Keratinocyte (primary cell): ENCODE measurements at places on chromosomes 4 and X.

DNA sequence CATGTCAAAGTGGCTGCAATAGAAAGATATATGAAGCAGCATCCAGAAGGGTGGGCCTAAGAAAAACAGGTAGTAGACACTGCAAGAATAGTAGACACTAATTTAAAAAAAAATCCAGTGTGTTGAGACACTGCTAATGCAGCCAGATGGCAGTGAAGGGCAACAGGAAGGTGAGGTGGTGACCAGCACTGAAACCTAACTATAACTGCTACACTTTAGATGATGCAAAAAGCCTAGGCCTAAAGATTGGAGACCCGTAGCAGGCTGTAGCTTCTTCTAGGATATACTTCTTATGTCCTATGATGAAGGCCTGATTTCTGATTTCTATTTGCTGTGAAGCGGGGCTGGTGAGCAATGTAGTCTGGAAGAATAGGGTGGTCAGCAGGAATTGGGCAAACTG lies 38.7 kb upstream of the SH3KBP1 start:
- DNase-seq: no peak

- no peak for DNase-seq
Measured at GRCh38 chrX:41718481-41719235, 5.3 kb upstream of the GPR82 start.

DNA sequence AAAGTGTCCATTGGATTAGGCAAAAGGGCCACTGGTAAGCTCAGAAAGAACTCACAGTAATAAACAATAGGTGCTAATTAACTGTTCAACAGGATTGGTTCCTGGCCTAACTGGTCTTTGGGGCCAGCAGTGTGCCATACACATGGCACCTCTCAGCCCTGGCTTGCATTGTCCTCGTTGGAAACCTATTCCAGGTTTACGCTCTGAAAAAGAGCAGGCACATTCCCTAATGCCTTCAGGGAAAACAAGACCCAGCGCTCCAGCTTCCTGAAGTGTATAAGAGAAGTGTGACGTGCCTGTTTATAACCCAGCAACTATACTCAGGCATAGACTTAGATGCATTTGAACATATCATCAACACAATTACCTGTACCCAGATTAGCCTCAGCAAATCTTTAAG lies 51.9 kb upstream of the RBM47 start:
- DNase-seq: no peak

GRCh38 chrX:132676561-132677186 lies 187.8 kb upstream of the MBNL3 start:
- no peak for DNase-seq

GRCh38 chrX:19682712-19683331 lies 167.5 kb upstream of the MAP3K15 start:
- no peak for DNase-seq

DNA sequence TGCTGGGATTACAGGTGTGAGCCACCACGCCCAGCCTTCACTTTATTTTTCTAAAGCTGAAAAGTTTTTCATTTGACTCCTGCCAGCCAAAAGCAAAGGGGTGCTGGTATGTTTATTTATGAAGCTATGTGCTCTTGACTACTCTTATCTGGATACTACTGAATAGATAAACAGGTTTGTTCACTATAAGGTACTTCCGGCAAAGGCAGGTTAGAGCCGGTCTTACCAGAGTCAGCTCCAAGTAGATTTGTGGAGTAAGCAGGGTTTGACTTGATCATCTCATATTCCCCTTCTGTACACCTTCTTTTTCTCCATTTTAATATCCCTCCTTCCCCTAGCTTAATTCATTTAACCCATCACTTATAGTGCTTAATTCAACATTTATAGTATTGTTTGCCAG lies 175.4 kb upstream of the MBNL3 start:
- DNase-seq: no peak

- DNase-seq: no peak
Measured at GRCh38 chr4:184401397-184402171, 72.8 kb downstream of the IRF2 start.

DNA sequence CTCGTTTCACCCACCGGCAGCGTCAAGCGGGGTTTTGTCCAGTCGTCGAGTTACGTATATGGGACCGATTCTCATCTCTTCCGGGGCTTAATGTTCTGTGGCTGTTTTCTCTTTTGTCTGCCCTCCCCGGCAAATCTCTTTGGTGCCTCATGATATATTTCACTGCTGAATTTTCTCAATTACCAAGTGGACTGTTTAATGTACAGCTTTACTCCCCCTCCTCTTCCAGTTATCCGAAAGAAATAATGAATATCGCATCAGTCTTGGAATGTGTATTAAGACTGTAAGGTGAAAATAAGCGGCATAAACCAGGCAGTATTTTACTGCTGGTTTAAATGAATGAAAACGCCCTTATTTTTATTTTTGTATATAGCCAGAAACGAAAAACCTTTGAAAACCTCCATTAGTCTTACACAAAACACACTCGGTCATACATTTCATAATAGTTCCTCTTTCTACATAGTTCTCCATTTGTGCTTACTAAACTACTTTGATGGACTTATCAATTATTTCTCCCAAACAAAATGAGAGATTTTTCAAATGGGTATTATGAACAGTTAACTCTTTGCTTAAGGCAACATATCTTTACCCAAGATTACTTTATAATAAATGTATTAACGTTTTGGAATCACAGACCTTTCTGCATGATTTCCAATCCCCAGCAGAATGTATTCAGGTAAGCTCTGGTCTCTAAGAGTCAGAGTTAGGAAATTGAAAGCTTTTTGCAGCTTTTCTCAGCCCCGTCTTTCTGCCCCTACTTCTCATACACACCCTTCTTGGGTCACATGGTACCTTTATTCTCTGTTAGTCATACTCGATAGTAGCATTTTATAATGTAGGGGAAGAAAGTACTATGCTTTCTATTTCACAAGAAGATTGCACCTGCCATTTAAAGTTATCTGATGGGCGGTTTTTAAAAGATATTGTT lies 979 bp downstream of the RP2 start:
- DNase-seq: no peak

DNA sequence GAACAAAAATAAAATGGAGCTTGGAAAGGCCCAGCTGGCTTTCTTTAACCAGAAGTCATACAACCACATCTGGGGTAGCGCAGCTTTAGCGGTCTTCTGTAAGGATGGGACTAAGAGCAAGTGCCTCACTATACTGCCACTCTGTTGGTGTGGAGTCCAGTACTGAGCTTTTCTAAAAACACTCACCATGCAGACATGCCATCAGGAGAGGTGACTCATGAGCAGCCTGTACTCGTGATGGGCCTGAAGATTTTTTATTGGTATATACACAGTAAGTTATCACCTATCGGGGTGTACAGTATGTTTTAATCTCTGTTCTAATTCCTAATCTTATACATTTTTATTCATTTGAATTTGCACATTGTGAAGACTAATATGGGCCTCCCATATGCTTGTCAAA lies 9.6 kb downstream of the PPP3CA start:
- DNase-seq: no peak

- DNase-seq: no peak
Measured at GRCh38 chr4:6221851-6222760, 21.8 kb upstream of the JAKMIP1 start.

DNA sequence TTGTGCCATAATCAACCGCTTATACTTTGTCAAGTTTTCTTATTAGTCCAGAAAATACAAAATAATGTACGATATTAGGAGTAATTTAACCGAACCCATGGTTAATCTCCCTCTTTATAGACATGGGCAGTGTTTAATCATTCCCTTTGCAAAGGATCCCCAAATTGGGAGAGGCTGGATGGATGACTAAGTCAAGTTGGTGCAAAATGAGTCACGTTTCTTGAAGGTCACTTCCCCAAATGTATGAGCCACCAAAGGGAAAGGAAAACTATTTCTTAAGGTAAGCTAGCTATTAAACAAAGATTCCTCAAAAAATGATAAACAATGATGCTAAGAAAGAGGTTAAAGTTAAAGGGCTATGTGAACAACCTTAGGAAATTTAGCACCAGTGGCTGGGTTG lies 17.5 kb downstream of the MAML3 start:
- DNase-seq: no peak

DNA sequence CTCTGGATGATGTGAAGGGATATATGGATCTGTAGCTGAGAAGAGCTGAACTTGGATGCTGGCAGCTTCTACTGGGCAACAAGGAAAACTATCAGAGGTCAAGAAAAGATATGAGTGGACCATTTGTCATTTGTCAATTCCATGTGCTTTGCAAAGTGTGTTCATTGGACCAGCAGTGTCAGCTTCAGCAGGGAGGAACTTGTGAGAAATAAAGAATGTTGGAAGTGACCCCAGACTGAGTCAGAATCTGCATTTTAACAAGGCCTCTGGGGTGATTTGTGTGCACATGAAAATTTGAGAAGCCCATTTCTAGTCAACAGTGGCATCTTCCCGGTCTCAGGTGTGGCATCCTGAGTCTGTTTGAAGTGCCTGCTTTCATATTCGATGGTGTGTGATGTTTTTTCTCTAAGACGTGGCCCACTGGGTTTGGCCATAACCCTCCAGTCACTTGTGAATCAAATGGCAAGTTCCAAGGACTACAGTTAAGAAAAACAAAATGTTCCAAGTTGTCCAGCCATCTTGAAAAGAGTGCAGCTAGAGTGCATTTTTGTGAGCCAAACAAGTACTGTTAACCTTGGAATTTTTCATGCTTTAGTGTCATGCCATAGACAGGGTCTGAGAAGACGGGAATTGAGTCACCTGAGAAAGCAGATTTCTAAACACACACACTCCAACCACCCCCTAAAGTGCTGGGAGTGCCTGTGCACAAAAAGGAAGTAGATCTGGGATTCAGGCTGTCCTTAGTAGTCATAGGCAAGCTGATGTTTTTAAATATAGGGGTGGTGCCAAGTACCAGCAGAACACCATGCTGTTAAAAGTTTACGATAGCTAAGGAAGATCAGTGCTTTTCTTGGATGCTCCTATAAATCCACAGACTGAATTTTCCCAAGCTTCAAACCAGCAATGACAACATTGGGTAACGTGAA lies 26.4 kb downstream of the GPM6B start:
- DNase-seq: no peak

DNA sequence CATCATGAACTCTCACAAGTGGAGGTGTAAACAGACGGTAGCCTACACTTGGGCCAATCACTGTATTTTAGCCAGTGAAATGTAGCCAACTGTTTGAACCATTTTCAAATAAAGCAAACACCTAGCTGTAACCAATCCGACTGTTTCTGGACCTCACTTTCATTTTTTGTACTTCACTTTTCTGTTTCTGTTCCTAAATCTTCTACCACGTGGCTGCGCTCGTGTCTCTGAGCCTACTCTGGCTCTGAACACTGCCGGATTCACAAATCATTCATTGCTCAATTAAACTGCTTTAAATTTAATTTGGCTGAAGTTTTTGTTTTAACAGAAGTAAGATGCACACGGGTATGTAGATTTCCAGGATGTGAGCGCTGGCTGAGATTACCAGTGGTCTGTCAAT lies 319.1 kb downstream of the RAPGEF2 start:
- DNase-seq: no peak

DNA sequence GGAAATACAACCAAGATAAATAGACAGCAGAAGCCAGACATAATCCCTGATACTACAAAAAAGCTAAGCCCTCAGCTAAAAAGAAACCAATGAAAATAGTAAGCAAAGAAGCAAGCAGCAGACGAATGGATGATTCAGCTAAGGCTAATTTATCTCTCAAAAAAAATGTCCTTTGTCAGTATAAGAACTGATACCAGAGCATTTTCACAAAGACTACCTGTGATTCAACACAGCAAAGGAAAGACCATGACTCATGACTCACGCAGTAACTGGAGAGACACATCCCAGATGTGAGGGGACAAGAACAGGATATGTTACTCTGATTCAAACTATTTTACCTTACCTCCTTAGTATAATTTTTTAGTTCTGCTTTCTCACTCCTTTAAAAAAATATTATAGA lies 22.7 kb upstream of the TMPRSS11F start:
- peak; percentile 55 for DNase-seq

DNA sequence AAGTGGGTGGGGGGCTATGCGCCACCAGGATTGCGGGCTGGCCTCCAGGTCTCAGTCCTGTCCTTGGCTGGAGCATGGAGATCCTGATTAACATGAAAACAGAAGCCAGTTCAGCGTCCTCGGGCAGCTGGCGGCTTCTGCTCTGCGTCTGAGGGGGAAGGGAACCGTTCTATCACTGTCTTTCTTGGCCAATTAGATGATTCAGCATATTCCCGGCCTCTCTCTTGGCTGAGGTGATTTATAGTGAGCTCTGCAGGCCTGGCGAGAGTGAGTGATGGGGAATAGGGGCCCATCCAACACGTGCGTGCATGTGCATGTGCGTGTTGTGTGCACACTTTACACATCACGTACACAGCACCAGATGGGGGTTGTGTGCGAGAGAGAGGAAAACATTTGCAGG lies 145.8 kb upstream of the ATP6AP2 start:
- no peak for DNase-seq

GRCh38 chr4:151537687-151538086 lies 128.7 kb downstream of the FHIP1A start:
- DNase-seq: no peak

- DNase-seq: no peak
Measured at GRCh38 chrX:39577985-39578869, 519.5 kb downstream of the BCOR start.

- no peak for DNase-seq
Measured at GRCh38 chr4:99848591-99849001, 32.0 kb downstream of the DAPP1 start.

DNA sequence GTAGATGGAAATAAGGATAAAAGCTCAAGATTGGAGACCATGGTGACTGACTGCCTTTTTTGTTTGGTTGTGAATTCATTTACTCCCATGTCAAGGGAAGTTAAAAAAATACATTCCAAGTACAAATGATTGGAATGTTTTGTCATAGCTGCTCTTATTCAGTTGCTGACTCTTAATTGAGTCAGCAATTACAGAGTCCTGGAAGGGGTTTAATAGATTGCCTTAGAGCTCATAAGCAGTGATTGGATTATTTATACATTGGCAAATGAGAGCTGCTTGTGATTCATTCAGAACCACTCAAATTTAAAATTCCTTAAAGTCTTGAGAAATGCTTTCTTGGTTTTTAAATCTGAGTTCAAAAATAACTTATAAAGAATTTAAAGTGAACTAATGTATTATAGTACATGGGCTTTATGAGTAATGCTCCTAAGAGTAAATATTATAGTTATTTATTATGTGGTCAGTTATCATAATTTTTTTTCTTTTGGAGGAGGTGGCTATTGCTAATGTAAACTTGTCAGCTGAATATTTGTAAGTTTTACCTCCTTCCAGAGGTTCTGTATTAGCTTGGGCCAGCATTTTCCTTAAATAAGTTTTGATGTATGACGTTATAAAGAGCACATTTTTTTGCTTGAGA lies 13.6 kb downstream of the JADE1 start:
- peak; percentile 58 for DNase-seq
